ENCODE measurements at places on chromosomes 11 and 22.

GRCh38 chr11:7593481-7593880 is 79.7 kb downstream of the PPFIBP2 start:
- no peak for DNase-seq

DNA sequence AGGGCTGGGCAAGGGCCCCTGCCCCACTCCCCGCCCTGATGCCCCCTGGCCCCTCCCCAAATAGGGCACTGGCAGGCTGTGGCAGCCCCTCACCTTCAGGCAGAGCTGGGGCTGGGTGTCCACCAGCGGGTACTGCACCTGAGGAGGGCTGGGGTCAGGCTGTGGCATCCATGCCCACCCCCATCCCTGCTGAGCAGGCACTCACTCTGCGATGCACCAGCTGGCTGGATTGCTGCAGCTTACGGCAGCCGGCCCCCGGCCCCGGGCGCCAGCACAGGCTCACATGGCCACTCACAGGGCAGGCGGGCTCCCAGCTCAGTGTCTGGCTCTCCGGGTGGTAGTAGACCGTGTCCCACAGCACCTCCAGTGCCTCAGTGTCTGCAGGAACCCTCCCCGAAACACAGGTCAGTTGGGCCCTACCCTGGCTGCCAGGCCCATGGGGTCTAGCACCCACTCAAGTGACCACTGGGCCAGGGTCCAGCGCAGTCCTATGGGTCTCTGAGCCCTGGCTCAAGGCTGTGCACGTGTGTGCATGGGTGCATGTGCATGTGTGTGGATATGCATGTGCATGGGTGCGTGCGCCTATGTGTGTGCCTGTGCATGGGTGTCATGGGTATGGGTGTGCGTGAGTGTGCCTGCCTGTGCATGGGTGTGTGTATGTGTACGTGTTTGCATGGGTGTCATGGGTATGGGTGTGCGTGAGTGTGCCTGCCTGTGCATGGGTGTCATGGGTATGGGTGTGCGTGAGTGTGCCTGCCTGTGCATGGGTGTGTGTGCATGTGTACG is 14.4 kb downstream of the IL17REL start:
- no peak for DNase-seq

- no peak for DNase-seq
These were observed 845.4 kb downstream of the KCNA4 start for GRCh38 chr11:29171360-29171950.

- DNase-seq, result no peak
These were observed 12.4 kb downstream of the ARFGAP2 start for GRCh38 chr11:47164321-47164720.

GRCh38 chr11:66044757-66045156 is 4.2 kb downstream of the GAL3ST3 start:
- DNase-seq, result no peak

GRCh38 chr11:102202972-102203371 is 92.7 kb downstream of the YAP1 start:
- DNase-seq, result no peak

DNA sequence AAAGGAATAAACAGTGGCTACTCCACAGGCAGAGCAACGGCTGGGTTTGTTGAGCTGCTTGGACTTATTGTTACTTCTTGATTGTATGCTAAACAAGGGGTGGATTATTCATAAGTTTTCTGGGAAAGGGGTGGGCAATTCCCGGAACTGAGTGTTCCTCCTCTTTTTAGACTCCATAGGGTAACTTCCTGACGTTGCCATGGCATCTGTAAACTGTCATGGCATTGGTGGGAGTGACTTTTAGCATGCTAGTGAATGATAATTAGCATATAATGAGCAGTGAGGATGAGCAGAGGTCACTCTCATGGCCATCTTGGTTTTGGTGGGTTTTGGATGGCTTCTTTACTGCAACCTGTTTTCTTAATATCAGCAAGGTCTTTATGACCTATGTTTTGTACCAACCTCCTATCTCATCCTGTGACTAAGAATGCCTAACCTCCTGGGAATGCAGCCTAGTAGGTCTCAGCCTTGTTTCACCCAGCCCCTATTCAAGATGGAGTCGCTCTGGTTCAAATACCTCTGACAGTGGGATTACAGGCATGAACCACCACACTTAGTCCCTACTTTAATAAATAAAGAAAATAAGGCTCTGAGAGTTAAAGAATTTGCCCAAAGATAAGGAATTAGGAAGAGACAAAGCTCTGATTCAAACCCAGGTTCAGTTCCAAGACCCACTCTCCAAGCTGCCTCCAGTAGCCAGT is 65.6 kb upstream of the CLMP start:
- DNase-seq, result no peak

- no peak for DNase-seq
These were observed 108.2 kb upstream of the TOP3B start for GRCh38 chr22:22090650-22091399.
